ENCODE measurements at places on chromosomes 12 and 14. TPM values are rescaled to one million over a fixed set of nuclear protein-coding genes. Genes with fewer than 3 reads are reported as not detected.
A peak's percentile ranks its signal among the peaks of the same experiment; 100 is the strongest.

The TOMM20L gene
- polyA plus RNA-seq: not detected

The PRH1 gene
- polyA plus RNA-seq: 2.1 TPM

The PPP1R36 gene
- 13.1 TPM for polyA plus RNA-seq

- peak; percentile 82 for DNase-seq
Measured at GRCh38 chr12:56206452-56207166, 15.1 kb downstream of the RNF41 start.

DNA sequence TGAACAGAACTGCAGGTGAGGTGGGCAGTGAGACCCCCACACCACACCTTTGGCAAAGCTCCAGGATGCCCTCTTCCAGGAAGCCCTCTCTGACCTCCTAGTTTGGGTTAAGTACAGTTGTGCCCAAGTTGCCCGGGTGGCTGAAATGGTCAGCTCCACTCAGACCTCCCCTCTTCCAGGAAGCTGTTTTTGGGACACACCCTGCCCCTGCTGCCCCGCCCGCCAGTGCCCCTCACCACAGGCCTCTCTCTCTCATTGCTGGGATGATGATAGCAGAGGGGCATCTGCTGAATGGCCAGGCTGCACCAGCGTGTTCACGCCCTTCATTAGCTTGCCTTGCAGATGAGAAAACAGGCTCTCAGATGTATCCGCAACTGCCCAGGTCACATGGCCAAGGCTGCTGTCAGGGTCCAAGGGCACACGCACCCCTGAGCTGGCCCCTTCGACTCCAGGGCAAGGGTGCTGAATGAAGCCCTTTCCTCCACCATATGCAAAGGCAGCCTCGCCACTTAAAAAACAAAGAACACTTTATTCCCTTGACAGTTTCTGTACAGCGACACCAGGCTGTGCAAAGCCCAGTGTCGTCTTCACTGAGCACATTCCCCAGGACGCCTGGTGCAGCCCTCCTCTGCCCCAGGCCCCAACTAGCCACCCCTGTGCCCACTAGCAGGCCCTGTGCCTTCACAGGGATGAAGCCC lies 15.5 kb downstream of the SLC25A29 start:
- DNase-seq: no peak

DNA sequence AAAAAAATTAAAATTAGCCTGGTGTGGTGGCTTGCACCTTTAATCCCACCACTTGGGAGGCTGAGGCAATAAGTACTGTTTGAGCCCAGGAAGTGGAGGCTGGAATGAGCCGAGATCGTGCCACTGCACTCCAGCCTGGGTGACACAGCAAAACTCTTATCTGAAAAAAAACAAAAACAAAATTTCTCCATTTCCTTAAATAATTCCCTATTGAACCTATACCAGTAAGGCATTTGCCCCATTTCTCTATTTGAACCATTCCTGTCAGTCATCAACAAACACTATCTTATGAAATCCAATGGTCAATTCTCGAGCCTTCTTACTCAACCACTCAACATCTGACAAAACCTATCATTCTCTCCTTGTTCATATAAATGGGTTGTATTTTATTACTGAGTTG lies 14.7 kb downstream of the SLC2A14 start:
- DNase-seq: no peak

DNA sequence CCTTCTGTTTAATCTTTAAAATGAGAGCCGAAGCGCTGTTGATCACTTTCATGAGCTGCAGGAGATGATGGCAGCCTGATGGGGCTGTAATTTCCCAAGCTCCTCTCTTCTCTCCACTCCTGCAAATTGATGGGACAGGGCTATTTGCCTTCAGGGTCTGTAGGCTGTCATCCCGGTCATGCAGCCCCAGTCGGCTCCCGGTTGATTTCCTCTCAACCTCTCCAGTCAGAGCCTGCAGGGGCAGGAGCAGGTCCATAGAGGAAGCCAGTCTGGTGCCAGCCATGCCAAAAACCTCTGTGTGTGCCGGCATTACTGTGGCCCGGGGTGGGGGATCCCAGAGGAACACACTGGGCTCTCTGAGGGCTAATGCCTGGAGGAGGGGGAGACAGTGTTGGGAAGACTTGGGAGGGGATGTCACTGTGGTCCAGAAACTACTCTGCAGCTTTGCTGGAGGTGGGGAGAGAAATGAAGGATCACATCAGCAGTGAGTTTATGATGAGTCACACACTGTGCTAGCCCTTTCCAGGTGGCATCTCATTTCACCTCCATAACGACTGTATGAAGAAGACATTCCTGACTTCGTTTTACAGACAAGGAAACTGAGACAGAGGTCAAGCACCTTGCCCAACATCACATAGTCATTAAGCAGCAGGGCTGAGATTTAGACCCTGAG lies 46.5 kb upstream of the PRIMA1 start:
- no peak for DNase-seq

GRCh38 chr12:126201981-126202537 lies 1136.8 kb downstream of the AACS start:
- DNase-seq: no peak

The ZBTB1 gene
- polyA plus RNA-seq: 14.5 TPM

The RNASE1 gene
- 404 TPM for polyA plus RNA-seq

GRCh38 chr14:25522116-25522515 lies 472.2 kb upstream of the STXBP6 start:
- DNase-seq: no peak

The HHIPL1 gene
- polyA plus RNA-seq: 0.20 TPM

- DNase-seq: no peak
Measured at GRCh38 chr12:56927281-56927680, 6.9 kb downstream of the SDR9C7 start.

DNA sequence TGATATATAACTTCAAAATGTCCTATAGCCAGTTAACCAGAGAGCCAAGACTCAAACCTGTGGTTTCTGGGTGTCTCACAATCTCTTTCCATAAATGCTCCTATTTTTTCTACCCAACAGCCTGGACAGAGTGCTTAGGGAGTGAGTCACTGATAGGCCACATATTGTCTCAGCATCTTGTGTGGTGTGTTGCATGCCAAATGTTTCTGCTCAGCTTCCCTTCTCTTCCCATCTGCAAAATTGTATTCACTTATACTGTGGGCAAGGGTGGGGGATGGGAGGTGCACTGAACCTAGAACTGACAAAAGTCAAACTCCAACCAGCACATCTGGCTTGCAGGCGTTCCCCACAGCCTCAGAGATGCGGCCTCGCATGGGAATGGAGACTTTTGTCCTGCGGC lies 123.3 kb downstream of the KCNA5 start:
- DNase-seq: peak; percentile 45

DNA sequence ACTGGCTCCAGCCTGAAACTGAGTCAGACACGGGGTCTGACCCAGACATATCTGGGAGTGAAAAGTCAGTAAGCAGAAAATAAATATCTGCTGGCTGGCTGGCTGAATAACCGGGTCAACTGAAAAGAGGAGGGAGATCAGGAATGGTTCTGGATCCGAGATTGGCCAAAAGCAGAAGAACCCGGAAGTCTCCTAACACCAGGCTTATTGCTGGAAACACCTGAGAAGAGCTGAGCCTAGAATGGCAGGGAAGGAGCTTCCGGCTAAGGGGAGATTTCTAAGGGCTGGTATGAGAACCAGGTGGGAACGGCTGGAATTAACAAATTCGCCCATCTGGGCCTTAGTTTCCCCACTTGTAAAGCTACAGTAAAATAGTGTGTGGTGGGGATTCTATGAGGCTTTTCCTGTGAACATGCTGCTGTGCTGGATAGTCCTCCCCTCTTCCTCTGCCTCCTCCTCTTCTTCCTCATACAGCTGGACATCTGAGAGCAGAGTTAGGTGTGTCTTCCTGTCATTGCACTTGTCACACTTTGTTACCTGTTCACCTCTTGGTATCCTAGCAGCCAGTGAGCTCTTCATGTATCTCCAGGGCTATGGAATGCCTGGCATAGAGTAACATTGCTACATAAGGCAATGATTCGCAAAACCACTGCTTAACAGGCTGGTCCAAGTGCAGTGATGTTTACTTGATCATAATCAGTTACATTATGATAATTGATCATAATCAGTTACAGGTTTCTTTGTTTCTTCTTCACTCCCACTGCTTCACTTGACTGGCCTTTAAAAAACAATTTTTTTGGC lies 2.0 kb upstream of the SHMT2 start:
- no peak for DNase-seq

DNA sequence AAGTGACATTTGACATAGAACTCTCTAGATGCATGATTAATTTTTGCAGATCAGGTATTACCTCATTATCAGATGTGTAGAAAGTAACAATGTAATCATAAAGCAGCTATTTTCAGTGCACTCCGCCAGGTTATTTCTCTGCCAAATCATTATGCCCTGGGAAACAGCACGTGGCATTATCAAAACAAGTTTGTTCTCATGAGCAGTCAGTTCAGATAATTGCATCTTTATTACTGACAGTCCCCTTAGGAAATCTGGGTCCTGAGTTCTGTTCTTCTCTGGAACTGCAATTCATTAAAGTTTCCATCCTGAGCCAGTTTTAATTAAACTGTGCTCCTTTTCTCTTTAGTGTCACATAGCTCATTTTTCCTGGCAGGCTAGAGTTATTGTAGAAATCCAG lies 94.7 kb upstream of the KRR1 start:
- no peak for DNase-seq

DNA sequence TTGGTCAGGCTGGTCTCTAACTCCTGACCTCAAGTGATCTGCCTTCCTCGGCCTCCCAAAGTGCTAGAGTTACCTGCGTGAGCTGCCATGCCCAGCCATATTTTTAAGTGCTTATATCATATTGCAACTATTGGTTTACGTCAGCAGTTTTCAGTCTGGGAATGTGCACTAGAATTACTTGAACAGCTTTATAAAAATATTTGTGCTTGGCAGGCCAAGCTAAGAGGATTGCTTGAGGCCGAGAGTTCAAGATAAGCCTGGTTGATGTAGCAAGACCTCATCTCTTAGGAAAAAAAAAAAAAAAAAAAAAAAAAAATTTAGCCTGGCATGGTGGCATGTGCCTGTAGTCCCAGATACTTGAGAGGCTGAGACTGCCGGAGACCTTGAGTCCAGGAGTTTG lies 17.1 kb downstream of the KIAA0586 start:
- no peak for DNase-seq

DNA sequence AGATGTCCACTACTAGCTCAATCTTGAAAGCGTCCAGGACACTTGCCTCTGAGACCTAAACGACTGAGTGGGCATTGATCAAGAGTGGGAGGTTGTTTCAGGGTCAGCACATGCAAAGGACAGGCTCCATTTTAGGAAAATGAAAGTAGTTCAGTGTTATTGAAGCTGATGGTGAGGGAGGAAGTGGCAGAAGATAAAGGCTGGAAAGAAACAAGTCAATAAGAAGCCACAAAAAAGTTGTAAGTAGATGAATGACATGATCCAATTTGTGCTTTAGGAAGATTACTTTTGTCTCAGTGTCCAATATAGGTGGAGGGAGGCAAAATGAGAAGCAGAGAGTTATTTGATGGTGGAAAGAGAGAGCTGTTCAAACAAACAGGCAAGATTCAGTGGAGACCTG lies 22.0 kb downstream of the GPR65 start:
- DNase-seq: no peak

GRCh38 chr12:109098183-109098604 lies 797 bp downstream of the UNG start:
- peak; percentile 65 for DNase-seq

GRCh38 chr14:98364961-98365360 lies 907.0 kb downstream of the BCL11B start:
- no peak for DNase-seq

The SYNDIG1L gene
- not detected for polyA plus RNA-seq

DNA sequence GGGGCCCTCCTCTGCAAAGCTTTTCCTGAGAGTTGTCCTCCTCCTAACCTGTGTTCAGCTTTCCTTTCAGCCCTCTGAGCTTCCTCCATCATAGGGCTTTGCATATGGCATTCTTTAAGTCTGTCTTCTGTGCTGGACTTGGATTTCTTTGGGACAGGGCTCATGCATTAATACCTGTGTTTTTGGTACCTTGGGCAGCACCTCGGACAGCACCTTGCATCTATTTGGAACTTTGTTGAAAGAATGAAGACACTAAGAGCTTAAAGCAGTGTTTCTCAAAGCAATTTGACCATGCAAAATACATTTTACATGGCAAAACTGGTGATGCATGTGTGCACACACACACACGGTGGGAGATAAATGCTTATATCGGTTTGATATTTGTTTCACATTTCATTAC lies 115.0 kb upstream of the SRRM4 start:
- no peak for DNase-seq

The HOXC10 gene
- polyA plus RNA-seq: not detected

DNA sequence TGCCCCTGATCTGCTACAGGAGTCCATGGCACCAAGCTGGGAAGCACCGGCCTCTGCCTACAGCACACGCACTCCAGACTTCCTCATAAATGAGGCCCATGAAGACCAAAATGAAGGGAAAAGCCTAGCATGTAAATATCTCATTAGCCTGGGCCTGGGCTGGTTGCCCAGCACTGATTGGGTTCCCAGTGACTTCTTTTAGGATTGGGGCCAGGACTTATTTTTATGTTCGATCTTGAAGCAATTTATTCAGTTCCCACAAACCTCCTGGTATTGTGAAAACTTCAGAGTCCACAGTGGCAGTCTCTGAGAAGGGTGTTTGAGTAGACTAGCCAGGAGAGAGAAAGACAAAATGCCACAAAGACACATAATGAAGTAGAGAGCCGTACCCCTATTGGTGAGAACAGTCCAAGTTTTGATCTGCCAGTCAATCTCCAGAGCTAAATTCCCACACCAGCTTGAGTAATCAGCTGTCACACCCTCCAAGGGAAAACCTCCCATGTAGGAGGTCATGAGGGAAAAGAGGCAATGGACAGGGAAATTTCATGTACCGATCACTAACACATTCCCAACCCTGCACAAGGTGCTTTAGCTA lies 78.2 kb downstream of the PHLDA1 start:
- DNase-seq: peak; percentile 51

The CEBPE gene
- polyA plus RNA-seq: not detected

The ACRBP gene
- 1.6 TPM for polyA plus RNA-seq

- no peak for DNase-seq
Measured at GRCh38 chr12:18898470-18898869, 160.6 kb downstream of the CAPZA3 start.

The DBX2 gene
- polyA plus RNA-seq: not detected

The CLEC4C gene
- polyA plus RNA-seq: not detected

GRCh38 chr12:104219361-104219892 lies 3.8 kb downstream of the TXNRD1 start:
- DNase-seq: peak; percentile 74

The KRT7 gene
- polyA plus RNA-seq: 138 TPM

DNA sequence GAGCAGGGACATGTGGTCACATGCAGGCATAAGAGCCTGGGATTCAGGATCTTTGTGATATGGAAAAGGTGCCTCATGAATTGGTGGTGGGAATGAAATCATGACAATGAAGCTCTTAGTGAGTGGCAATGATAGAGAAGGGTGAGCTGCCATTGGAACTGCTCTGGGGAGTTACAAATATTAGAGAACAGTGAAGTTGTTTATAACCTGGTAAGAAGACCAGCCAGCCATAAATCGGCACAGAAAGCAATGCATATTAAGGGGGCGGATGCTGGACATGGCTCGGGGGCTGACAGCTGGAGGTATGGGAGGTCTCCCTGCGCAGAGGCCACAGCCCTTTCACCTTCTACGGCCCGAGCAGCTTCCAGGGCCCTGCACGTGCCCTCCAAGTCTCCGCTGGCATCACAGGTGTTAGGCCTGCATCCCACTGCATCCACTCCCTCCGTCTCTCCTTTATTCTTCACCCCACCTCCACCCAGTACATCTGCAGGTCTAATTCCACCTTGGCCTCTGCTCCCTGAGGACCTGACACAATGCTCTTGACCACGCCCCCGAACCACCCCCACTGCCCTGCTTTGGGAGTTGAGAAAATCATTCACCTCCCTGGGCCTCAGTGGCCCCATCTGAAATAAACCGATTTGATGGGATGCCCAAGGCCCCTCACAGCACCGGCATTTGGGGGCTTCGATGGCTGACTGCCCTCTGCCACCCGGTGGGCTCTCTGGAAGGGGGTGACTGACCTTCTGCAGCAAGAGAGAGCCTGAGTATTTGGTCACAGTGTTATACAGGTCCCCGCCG lies 4.1 kb downstream of the CACNA2D4 start:
- peak; percentile 0 for DNase-seq

The GAS2L3 gene
- 1.1 TPM for polyA plus RNA-seq
